ENCODE measurements at places on chromosomes 4 and X. TPM values are rescaled to one million over a fixed set of nuclear protein-coding genes. Genes with fewer than 3 reads are reported as not detected.

DNA sequence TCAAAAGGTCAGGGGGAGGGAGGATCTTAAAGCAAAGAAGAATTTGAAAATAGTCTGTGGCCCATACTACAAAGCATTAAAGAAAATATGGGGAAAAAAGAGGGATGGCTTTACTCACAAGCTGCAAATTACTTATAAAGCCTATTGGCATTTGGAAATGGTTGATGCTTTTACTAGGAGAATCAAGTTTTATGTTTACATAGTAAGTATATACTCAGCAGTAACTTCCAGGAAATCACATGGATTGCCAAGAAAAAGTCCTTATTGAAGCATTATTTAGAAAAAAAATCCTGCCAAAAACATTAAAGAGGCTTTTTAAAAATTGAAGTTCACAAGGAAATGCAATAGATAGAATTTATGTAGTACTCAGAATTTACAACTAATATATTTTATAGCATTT, 8.4 kb upstream of the SH3RF1 start:
- no peak for DNase-seq

The ZFX gene
- 29.3 TPM for total RNA-seq

DNA sequence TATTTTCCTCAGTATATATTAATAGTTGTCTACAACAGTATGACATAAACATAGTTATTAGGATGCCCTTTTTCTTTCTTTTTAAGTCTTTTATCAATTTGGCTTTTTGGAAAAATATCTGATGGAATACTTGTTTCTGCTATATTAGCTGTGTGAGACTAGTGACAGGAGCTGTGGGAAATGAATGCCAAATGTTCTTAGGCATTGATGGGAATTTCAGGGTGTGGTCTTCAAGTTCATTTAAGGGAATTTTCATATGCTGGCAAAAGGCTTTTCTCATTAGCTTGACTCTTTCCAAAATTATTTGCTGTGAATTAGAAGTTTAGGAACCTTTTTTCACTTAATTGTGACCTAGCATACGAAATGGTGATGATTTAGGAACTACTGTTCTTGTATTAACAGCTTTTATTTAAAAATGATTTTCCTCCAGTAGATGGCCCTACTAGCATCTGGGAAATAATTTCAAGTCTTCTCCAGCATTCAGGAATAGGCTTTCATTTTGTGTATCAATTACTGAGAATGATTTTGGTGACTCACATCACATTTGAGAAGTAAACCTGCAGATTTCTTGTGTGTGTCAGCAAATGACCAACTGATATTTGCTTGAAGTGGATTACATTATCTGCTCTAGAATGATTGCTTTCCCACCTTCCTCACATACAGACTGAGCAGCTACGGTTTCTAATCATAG, 70.9 kb downstream of the HTT start:
- DNase-seq: peak; percentile 14

The SHISA3 gene
- total RNA-seq: not detected

The DCHS2 gene
- total RNA-seq: not detected

GRCh38 chr4:7428261-7429068, 6.3 kb downstream of the PSAPL1 start:
- DNase-seq: no peak

DNA sequence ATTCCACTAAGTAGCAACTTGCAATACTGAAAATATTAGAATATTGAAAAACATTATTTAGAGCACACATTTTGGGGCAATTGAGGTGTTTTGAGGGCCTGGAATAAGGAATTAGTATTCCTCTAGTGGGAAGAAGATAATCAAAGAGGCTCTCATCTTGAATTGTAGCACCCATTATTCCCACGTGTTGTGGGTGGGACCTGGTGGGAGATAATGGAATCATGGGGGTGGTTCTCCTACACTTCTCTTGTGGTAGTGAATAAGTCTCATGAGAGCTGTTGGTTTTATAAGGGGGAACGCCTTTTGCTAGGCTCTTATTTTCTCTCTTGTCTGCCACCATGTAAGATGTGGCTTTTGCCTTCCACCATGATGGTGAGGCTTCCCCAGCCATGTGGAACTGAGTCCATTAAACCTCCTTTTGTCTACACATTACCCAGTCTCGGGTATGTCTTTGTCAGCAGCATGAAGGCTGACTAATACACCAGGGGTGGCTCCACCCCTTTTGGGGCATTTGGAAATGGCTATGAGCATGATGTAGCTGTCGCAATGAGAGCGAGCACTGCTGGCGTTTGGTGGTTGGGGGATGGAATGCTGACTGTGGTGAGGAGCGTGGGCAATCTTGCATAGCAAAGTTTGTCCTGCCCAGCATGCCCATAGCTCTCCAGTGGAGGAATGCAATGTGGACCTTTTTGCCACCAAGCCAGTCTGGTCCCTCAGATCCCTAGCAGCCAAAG, 308.2 kb downstream of the FRMPD4 start:
- DNase-seq: peak; percentile 60

DNA sequence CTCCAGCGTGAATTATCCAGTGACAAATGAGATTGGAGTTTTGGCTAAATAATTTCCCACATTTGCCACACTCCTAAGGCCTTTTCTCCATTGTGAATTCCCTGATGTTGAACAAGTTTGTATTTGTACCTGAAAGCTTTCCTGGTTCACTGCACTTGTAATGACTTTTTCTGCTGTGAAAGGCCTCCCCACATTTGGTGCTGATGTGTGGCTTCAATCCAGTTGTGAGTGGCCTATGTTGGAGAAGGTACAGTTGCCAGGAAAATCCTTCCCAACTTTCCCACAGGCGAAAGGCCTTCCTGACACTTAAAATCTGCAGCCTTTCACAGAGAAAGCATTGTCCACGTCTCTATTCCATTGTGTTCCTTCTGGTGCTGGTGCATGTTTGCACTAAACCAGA, 17.3 kb upstream of the HPGD start:
- no peak for DNase-seq

DNA sequence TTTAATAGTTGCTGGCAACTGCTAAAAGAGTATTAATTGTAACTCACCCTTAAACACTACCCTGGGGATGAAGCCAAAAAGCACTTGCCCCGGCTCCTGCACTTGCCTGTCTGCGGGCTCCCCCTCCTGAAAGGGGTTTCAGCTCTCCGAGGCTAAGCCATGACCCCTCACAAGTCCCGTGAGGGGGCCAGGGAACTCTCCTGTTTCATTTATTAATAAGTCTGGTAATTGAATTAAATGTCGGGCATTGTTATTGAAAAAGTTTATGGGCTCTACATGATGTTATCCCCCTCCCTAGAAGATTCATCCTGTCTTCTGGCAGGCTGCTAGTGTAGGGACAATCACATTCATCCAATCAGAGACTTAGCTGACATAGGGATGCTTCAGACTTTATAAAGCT, 23.3 kb downstream of the GSPT2 start:
- no peak for DNase-seq

DNA sequence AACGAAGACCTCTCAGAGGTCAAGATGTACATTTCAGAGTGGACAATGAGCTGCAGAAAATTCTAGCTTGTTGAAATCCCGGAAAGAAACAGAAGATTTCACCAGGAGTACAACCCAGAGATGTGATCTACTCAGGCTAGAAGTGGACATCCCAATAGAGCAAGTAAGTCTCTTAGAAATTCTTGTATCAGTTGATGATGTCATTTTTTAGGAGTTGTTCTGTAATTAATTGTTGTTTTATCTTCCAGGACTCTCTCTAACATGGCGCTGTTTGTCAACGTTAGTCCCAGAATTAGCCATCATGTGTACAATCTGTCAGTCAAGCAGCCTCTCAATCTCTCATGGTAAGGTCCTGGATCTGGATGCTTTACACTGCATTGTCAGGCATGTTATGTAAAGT, 174.4 kb downstream of the GRIA3 start:
- no peak for DNase-seq

- DNase-seq: no peak
Observed at GRCh38 chr4:39658756-39659155, 20.1 kb upstream of the SMIM14 start.

GRCh38 chrX:136684120-136684519, 36.2 kb downstream of the CD40LG start:
- DNase-seq: no peak

DNA sequence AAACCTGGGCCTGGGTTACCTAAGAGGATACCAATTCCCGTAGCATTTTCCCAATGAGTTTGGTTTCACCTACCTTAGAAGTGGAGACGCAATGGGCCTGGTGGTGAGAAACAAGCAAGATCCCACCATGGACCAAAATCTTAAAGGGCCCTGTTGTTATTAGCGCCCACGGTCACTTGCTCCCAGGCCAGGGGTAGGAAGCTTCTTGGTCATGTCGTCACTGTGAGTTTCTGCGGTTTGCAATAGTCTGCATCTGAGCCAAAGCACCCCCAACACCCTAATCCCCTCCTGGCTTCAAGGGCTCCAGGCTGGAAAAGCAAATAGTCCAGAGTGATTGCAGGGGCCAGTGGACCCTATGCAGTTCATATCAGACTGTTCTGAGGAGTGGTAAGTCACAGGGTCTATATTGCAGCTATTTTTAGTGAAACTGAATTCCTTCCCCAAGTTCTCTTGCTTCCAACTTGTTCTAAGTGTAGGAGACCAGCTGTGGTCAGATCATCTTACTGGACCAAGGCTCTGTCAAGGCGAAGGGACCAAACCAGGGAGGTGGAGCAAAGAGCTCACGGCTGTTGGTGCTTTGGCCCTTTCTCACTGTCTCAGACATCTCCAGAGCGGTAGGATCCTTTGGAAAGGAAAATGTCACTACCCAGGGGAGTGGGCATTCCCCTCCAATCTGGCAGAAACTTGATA, 307.9 kb upstream of the F9 start:
- DNase-seq: no peak

The CHIC2 gene
- total RNA-seq: 24.6 TPM

DNA sequence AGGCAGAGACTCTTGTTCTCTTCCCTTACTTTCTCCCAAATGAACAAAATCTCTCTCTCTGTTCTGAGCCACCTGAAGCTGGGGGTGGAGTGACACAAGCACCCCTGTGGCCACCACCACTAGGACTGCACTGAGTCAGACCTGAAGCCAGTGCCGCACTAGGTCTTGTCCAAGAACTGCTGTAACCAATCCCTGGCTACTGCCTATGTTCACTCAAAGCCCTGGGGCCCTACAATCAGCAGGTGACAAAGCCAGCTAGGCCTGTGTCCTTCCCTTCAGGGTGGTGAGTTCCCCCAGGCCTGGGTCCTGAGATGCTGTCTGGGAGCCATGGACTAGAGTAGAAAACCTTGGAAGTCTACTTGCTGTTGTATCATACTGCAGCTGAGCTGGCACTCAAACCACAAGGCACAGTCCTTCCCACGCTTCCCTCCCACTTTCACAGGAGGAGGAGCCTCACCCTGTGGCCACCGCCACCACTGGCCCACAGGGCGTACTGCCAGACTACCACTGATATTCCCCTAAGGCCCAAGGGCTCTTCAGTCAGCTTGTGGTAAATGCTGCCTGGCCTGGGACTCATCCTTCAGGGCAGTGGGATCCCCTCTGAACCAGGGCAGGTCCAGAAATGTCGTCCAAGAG, 119.1 kb downstream of the RTL9 start:
- no peak for DNase-seq

The SPANXN4 gene
- not detected for total RNA-seq

DNA sequence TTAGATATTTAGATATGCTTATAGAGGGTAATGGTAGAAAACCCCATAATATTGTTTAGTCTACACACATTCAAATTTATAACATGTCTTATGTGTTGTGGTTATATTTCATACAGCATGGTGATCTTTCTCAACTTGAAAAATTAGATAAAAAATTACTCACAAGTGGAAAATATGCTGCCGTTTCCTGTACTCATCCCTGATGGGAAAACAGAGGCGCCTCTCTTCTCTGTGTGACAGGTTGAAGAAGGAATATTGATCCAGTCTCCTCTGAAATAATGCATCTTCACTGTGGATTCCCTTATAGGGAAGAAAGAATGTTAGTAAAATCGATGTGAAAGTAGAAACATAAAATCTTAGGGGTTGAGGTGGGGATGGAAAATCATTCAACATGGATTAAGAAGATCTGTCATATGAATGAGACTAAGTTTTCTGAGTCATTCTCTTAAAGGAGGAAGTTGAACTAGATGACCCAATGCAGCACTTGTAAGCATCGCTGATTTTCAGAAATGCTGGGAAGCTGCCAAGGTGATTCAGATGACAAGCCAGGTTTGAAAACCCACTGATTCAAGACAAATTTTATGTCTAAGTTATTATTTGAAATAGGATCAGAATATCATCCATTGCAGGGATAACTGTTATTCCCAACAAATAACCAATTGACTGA, 70.7 kb downstream of the ANKRD50 start:
- peak; percentile 83 for DNase-seq

GRCh38 chrX:2693113-2694002, 2.3 kb downstream of the CD99 start:
- DNase-seq: no peak

- DNase-seq: no peak
Observed at GRCh38 chr4:107857741-107858140, 33.0 kb downstream of the SGMS2 start.

- DNase-seq: no peak
Observed at GRCh38 chr4:68288393-68288740, 42.9 kb upstream of the TMPRSS11B start.

GRCh38 chr4:16224264-16225166, 1.8 kb downstream of the TAPT1 start:
- DNase-seq: no peak

DNA sequence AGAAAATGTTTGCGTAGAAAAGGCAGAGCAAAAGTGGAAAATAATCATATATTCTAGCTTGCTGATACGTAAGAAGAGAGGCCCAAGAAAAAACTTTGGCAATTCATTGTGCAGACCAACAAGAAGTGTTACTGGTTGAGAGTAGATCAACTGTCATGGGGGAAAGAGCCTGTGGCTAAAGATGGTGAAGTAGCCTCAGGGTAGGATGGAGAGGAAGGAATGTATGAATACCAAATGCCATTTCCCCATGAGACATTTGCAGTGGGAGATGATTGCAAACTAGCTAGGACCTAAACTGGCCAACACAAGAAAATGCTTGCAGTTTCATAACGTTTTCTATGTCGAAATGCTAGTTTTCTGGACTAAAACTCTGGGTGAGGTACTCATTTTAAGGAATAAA, 47.7 kb upstream of the ADGRL3 start:
- no peak for DNase-seq

GRCh38 chr4:176277162-176277904, 8.3 kb upstream of the ASB5 start:
- DNase-seq: peak; percentile 60

GRCh38 chr4:140856621-140857062, 100.5 kb upstream of the TBC1D9 start:
- DNase-seq: no peak

- no peak for DNase-seq
Observed at GRCh38 chrX:17443556-17443955, 68.6 kb downstream of the NHS start.

GRCh38 chr4:178752954-178753525, 1310.8 kb upstream of the AGA start:
- no peak for DNase-seq

DNA sequence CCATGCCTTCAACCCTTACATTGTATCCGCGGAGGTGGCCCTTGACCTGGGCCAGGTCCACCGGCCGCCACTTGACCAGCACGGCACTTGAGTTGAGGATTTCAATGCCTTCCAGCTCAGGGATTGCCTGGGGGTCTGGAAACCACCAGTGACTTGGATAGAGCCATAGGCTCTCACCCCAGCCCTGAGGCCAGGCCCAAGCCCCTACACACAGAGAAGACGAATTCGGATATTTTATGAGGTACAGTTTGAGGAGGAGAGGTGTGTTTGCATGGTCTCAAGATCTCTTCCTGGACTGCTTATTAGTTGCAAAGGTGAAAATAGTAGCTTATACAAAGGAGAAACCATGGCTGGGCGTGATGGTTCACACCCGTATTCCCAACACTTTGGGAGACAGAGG, 20.3 kb downstream of the L1CAM start:
- no peak for DNase-seq
